ENCODE measurements at places on chromosomes 11 and 22.
A peak's percentile ranks its signal among the peaks of the same experiment; 100 is the strongest.

GRCh38 chr22:45686004-45686403 lies 14.4 kb downstream of the ATXN10 start:
- no peak for DNase-seq

DNA sequence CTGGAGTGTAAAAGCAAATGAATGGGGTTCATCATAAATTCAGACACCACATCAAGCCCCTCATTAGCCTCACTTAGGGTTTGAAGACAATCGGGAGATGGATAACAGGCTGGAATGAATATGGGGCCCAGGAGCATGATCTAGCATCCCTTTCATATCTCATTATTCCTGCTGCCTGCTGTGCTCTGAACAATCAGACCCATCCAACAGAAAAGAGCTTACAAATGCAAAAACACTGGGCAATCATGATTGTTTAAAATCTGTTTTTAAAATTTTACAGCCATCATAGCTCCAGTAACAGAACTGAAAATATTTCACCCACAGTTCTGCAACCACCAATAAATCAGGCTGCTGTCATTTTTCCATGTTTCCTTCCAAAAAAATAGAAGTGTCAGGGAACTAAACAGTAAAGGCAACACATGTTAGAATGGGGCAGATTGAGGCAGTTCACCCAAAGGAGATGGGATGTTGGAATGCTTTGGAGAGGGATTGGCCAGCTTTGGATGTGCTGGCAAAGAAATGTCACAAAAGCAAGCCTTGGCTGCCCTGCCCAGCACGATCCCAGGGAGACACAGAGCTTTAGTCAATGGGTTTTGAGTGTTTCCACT lies 47.8 kb upstream of the BMAL1 start:
- no peak for DNase-seq

- DNase-seq = no peak
Measured at GRCh38 chr11:108863528-108863927, 198.7 kb downstream of the DDX10 start.

DNA sequence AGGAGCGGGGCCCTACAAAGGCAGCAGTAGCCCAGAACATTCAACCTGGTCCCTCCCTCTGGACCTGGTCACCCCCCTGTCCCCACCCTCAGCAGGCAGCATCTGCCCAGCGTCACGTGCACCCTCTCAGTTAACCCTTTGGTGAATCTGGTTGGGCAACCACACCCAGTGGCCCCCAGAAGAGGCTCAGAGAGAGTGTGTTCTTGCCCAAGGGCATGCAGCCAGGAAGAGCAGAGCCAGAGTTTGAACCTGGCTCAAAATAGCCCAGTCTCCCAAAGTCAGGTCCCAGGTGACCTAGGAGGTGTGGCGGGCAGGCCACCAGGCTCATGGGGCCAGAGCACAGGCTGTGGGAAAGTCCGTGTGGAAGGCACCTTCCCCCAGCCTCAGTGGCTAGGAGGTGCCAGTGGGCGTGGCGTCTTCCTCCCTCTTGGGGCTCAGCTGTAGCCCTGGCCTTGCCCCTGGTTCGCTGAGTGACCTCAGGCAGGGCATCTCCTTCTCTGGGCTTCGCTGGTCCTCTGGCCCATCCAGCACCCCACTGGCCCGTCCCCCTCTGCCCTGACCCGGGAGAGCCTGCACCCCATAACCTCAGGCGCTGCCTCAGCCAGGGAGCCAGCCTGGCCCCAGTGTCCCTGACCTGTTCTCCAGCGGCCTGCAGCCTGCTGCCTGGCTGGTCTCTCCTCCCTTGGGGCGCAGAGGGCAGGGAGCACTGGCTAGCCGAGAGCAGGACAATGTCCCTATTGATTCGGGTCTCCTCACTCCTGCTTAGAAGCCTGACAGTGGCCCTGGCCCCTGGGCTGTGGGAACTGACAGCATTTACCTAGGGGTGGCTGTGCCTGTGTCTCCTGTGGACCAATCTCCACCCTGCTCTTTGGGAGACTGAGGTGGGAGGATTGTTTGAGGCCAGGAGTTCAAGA lies 7.0 kb downstream of the ALDH3B1 start:
- peak; percentile 3 for DNase-seq

GRCh38 chr22:38638216-38638615 lies 18.0 kb downstream of the FAM227A start:
- DNase-seq = no peak

DNA sequence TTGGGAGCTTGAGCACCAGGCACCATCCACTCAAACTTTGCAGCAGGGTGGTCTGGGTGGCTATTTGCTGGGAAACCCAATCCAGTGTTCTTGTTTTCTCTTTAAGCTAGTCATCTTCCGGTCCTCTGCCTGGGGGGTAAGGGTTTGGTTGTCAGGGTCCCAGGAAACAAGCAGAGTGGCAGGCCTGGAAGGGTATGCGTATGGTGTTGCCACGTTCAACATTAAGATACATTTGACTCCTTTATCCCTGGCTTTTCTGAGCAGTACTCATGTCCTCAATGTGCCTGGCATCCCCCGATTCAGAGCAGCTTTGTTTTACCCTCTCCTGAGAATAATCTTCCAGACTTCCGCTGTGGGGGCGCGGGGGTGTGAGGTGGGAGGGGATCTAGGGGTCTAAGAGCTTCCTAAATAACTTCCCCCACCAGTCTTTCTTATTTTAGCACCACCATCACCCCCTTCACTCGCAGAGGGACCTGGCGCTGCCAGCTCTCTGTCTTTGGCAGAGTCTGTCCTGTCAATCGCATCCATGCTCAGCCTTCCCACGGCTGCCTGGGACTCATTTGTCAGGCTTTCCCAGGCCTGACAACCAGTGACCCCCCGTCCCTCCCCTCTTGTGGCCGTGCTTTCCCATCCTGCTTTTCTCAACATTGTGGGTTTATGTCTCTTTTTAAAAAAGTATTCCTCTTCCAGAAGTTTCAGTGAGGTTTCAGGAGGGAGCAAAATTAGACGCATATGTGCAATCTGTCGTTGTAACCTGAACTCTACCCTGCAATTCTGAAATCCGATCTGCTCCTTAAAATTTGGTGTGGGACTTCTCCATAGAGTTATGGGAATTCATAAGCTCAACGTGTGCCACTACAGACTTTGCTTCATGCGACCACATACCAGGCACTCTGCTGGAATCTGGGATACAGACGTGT lies 27.0 kb upstream of the RBFOX2 start:
- DNase-seq = no peak

GRCh38 chr11:67396587-67397389 lies 4.9 kb downstream of the PPP1CA start:
- DNase-seq = no peak

- DNase-seq = peak; percentile 29
Measured at GRCh38 chr11:85718991-85719807, 33.2 kb upstream of the CCDC89 start.

DNA sequence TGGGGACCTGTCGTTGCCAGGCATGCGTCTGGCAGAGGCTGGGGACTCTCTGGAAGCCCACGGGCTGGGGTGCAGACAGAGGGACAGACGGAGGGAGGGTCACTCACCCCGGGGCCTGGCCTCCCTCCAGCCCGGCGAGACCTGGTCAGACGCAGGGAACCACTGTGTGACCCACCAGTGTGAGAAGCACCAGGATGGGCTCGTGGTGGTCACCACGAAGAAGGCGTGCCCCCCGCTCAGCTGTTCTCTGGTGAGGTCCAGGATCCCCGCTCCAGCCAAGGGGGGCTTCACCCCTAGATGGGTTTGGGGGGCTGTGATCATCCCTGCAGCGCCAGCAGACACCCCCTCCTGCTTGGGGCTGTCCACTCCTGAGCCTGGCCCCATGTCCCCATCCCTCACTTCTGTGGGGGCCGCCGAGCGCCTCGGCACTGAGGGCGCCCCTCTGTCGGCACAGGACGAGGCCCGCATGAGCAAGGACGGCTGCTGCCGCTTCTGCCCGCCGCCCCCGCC lies 23.6 kb upstream of the MUC5B start:
- DNase-seq = no peak

DNA sequence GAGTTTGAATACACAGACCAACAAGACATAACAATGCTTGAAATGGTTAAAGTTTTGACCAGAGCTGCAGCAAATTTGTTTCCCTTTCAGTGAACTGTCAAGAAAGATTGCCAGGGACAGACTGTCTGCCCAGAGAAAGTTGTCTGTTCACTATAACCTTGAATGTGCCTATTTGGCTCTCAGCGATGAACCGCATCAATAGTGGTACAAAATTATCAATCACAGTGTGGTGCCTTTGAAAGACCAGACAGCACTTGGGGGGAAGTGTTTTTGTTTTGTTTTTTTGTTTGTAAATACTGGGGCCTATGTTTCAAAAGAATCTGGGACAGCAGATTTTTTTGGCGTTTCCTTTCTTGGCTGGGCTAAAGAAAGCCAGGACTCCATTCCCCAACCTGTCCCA lies 123.1 kb downstream of the CD44 start:
- DNase-seq = no peak

DNA sequence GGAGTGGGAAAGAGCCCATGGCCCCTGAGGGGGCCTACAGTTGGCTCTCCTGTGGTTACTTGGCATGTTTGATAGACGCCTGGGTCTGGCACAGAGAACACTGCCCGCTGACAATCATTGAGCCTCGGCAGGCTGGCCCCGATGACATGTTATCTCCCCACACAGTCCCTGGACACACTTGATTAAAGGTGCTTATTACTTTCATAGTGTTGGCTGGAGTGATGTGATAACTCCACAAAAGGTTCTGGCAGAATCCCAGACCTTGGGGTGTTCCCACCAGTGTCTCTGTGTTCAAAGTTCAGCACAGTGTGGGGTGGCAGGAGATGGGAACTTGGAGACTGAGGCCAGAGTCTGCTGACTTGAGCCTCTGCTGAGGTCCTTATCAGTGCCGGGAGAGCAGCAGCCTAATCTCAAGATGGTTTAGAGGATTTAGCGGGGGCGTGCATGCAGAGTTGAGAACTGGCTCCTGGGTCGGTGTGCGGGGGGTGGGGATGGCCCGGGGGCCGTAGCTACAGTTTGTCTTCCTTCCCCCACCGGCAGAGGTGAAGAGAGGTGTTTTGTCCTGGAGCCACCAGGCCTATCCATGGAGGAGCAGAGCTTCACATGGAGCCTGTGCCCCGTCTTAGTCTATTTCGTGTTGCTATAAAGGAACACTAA lies 22.5 kb downstream of the PARVB start:
- DNase-seq = no peak

DNA sequence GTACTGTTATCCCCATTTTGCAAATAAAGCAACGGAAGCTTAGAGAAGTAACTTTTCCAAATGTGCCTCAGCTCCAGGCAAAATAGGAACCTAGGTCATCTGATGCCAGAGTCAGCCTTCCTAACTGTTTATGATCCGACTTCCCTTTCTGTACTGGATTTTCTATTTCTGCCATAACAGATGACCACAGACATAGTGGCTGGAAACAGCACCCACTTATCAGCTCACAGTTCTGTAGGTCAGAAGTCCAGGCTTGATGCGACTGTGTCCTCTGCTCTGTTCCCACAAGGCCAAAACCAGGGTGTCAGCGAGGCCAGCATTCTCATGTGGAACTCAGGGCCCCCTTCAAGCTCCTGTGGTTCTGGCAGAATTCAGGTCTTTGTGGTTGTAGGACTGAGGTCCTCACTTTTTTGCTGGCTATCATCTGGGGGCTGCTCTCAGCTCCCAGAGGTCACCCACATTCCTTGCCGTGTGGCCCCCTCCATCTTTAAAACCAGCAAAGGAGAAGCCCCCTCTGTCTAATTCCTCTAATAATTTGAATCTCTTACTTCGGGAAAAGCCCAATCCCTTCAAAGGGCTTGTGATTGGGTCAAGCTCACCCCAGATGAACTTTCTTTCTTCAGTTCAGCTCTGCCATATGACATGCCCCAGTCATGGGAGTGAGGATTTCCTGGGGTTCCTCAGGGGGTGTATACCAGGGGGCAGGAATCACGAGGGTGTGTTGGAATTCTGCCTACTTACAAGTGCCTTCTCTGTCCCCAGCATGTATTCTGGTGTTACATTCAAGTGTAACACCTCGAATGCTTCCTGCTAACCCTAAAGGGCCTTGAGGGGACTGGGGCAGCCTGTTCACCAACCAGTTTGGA lies 15.3 kb downstream of the KCNJ5 start:
- no peak for DNase-seq

GRCh38 chr11:112499153-112499880 lies 238.7 kb upstream of the PLET1 start:
- no peak for DNase-seq

DNA sequence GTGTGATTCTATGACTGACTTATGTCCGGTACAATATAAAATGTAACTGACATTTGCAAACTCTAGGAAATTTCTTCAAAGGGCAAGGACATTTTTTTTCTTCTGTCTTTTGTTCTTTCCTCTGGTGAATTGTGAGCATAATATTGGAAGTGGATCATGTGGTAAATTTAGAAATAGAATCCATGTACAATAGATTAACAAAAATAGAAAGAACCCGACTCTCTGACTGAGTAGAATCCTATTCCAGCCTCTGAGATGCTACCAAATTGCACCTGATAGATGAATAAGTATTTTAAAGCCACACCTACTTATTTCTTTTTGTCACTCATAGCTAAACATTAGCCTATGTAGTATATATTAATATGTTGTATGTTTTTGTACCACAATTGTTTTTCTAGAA lies 860.3 kb downstream of the LUZP2 start:
- DNase-seq = no peak

- DNase-seq = no peak
Measured at GRCh38 chr22:44357296-44357965, 44.7 kb upstream of the SHISAL1 start.

- DNase-seq = no peak
Measured at GRCh38 chr11:92753161-92753560, 216.3 kb upstream of the MTNR1B start.

GRCh38 chr11:114912826-114913225 lies 234.5 kb downstream of the NXPE2 start:
- DNase-seq = no peak

DNA sequence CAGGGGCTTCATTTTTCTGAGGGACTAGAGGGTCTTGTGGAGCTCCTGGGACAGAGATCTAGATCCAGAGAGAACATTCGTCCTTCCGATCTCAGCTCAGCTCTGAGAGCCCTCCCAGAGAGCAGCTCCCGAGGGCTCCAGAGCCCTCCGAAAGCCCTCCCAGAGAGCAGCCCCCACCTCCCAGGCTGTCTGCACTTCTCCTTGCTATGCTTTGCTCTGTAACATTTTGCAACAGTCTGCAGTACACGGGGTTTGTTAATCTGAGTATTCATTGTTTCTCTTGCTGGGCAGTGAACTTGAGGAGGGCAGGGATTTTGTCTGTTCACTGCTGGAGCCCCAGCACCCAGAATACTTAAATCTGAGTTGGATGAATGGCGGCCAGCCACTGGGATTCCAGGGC lies 2.6 kb downstream of the GGA1 start:
- DNase-seq = no peak

All from hypothalamus (tissue), 51 donors.